Stimulated activated CD8-positive, alpha-beta memory T cell treated with anti-CD3 and anti-CD28 coated beads, Interleukin-4, amount 100 ng/mL, for 1 hour (primary cell): ENCODE measurements at places on chromosomes 1 and 21.

GRCh38 chr1:29688471-29689365 is 452.4 kb downstream of the PTPRU start:
- DNase-seq = no peak

GRCh38 chr1:22537441-22538139 is 25.7 kb upstream of the EPHA8 start:
- DNase-seq = no peak

GRCh38 chr1:85328713-85329397 is 52.4 kb upstream of the BCL10 start:
- no peak for DNase-seq

- DNase-seq = no peak
These were observed 13.5 kb downstream of the PDE9A start for GRCh38 chr21:42666925-42667324.

DNA sequence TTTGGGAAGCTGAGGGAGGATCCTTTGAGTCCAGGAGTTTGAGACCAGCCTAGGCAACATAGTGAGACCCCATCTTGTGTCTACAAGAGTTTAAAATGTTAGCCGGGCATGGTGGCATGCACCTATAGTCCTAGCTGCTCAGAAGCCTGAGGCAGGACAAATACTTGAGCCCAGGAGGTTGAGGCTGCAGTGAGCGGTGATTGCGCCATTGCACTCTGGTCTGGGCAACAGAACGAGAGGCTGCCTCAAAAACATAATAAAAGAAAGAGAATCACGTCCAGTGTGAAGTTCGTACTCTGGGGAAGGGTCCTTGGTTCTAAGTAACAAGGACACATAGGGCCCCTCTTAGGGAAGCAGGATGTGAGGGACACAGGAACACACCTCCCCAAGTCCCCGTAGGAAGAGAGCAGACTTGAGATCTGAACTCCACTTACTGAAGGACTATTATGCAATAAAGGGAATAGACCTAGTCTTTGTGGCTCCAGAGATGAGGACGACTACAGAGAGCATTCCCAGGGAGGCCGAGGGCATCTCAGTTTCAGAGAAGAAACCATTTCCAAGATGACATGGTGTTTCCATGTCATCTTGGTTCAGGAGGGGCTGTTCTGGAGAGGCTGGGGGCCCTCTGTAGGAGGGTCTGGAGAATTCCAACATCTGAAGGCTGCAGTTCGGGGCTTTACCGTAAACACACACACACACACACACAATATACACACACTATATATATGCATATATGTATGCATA is 10.8 kb upstream of the ENO1 start:
- no peak for DNase-seq

GRCh38 chr1:221813887-221814286 is 72.0 kb upstream of the DUSP10 start:
- DNase-seq = no peak

DNA sequence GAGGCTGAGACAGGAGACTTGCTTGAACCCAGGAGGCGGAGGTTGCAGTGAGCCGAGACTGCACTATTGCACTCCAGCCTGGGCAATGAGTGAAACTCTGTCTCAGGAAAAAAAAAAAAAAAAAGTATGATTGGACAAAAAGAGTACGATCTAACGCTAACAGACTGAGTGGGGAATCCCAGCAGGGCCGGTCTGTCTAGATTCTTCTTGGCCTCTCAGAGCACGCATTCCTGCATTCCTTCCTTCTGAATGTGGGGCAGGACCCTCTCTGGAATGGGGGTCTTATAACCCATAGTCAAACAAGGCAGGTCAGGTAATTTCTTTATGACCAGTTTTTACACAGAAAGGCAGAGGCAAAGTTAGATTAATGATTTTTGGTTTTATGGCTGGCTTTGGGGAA is 92.0 kb upstream of the PPM1J start:
- DNase-seq = no peak

GRCh38 chr1:19819701-19820100 is 4.6 kb upstream of the RNF186 start:
- DNase-seq = no peak

- DNase-seq = no peak
These were observed 33.4 kb upstream of the ZNF496 start for GRCh38 chr1:247365023-247365422.

GRCh38 chr1:225354906-225355305 is 72.9 kb downstream of the LBR start:
- DNase-seq = no peak

DNA sequence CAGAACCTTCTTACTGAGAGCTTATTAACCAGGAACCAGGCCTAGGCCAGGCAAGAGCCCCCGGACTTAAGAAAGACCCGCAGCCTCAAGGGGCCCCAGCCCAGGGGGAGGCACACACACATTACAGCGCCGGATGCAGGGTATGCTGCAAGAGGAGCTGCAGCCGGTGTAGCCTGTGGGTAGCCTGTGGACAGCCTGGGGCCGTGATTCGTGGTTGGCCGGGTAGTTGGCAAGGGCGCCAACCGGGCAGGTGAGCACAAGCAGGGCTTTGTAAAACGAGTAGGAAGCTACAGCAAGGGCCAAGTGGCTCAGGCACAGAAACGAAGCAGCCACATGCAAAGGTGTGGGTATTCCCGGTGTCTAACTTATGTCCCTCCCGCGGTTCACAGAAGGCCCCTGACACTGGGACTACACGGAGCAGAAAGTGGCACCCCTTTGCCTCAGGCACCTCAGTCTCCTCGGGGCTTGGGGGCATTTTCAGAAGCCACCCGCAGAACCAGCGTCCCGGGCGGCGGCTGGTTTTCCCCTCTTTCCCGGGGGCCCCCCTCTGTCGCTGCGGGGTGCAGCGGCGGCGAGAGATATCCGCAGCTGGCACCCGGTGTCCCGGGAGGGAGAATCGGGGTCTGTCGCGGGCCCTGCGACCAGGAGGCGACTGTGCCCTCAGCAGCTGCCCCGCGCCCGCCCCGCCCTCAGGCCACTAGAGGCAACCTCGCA is 40.8 kb downstream of the KIAA1614 start:
- no peak for DNase-seq

- no peak for DNase-seq
These were observed 202.0 kb downstream of the FMN2 start for GRCh38 chr1:240293706-240294105.

- peak; percentile 74 for DNase-seq
These were observed 3.8 kb downstream of the MPZ start for GRCh38 chr1:161305867-161306519.

DNA sequence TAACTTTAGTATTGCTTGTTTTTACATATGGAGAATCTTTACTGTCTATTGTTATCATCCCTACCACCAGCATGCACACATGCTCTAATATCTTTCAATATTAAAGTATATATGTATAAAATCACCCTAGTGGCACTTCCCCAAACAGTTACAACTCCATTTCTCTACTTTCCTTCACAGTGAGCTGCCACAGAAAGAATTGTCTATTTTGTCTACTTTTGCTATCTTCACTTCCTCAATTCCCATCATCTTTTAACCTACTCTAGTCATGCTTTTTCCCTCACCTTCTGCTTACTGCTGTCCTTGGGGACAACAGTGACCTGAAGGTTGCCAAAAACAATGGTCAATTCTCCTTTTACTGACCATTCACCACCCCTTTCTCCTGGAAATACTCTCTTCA is 59.2 kb downstream of the VCAM1 start:
- DNase-seq = no peak

GRCh38 chr1:116064616-116065015 is 46.6 kb upstream of the MAB21L3 start:
- no peak for DNase-seq

DNA sequence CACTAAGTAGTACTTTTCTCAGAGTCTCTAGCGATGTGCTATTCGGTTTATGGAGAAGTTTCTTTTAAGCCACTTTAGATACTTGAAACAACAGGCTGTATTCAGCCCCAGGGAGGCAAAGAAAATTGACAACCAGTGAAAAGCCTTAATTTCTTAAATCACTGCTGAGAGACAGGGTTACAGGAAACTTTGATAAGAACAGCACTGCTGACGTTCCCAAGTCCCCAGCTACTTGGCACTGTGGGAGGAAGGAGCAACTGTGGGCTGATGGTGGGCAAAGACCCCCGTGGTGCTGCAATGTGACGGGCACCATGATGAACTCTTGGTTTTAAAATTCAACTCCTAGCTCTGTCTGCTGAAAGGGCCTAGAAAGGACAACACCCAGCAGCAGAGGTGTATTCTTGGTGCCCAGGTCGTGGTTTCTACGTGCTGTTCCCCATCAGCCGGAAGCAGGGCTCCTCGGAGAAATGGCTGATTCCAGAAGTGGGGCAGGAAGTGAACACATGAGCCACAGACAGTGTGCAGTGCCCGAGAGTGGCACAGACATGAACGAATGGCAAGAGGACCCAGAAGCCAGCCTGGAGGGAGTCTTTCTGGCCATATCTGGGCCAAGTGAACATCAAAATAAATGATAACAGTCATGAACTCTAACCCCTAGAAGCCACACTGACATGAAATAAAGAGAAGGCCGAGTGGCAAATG is 5.3 kb downstream of the PTTG1IP start:
- DNase-seq = no peak

GRCh38 chr1:7768583-7768982 is 2.5 kb upstream of the VAMP3 start:
- DNase-seq = no peak

GRCh38 chr1:201599548-201599947 is 60.6 kb downstream of the NAV1 start:
- DNase-seq = no peak

DNA sequence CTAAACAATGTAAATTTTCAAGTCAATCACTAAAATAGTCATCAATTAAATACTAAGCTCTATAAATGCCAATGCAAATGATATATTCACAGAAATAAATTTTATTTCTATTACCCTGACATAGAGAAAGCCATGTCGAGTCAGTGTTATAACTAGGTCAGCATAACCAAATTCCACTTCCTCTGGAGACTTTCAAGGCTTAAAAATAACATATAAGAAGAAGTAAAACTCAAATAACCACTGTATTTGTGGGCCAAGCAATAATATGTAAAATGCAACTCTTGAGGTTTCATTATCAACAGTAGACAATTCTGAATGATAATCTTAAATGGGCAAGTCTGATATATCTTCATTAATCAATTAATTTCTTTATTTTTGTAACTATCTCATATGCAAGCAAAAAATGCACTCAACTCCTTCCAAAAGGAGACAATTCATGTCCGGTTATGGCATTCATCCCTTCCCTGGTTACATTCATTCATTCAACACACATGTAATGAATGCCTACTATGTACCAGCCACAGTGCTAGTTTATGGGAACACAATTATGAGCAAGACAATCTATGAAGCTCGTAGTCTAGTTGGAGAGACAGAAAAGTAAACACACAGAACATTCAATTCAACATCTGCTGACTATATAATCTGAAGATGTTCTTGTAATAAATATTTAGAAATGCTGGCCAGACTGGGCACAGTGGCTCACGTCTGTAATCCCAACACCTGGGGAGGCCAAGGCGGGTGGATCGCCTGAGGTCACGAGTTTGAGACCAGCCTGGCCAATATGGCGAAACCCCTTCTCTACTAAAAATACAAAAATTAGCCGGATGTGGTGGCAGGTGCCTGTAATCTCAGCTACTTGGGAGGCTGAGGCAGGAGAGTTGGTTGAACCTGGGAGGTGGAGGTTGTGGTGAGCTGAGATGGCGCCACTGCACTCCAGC is 37.1 kb upstream of the CAP1 start:
- no peak for DNase-seq

- DNase-seq = no peak
These were observed 5.9 kb upstream of the LHX9 start for GRCh38 chr1:197911111-197911856.

GRCh38 chr1:63321066-63321784 is 1.1 kb upstream of the FOXD3 start:
- DNase-seq = no peak

GRCh38 chr1:2044510-2045319 is 5.5 kb upstream of the PRKCZ start:
- peak; percentile 52 for DNase-seq

DNA sequence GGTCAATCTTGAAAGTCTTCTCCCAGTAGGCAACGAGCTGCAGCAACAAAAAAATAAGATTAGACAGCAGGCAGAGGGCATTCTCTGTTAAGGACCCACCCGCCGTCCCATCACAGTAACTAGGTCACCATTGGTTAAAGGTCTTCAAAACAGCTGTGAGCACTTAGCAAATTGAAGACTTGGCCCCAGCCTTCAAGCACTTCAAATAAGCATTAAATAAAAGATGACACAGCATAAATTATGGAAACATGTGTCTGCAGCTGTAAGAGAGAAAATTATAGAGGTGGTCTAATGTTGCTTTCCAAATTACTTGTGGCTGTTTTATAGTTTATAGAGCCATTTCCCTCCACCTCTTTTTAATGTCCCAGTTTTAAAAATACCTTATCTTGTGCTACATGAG is 61.2 kb downstream of the VANGL1 start:
- no peak for DNase-seq
